ENCODE measurements at places on chromosomes 4 and X.

GRCh38 chr4:54779036-54779435, 121.3 kb downstream of the KIT start:
- no peak for DNase-seq

- no peak for DNase-seq
Observed at GRCh38 chrX:148541584-148541940, 41.1 kb downstream of the AFF2 start.

- DNase-seq: no peak
Observed at GRCh38 chrX:17922303-17922702, 61.2 kb upstream of the RAI2 start.

- peak; percentile 19 for DNase-seq
Observed at GRCh38 chr4:6343939-6344408, 74.3 kb downstream of the WFS1 start.

DNA sequence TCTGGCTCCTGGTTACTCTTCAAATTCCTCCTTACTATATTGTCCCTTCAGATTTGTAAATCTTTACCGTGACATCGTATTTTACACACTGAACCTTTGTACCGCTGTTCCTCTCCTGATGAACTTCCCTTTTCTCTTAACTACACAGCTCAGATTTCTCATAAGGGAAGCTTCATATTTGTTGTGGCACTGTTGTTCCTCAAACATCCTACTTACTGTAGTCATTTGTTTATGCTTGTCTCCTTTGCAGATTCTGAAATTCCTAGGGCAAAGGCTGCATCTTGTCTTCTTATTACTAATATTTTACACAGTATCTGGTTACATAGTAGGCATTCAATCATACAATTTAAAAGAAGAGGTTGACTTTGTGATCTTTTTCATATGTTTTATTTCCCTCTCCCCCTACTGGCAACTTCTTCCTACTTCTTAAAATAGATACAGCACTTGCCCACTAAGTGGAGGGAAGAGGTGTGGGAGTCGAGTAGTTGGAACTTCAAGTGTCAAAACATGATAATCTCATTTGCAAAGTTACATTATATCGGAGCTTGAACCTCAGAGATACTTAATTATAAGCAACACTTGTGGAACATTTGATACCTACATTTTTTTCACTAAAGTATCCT, 50.0 kb downstream of the TET2 start:
- DNase-seq: no peak

- DNase-seq: peak; percentile 92
Observed at GRCh38 chr4:24042094-24042493, 152.2 kb upstream of the PPARGC1A start.

DNA sequence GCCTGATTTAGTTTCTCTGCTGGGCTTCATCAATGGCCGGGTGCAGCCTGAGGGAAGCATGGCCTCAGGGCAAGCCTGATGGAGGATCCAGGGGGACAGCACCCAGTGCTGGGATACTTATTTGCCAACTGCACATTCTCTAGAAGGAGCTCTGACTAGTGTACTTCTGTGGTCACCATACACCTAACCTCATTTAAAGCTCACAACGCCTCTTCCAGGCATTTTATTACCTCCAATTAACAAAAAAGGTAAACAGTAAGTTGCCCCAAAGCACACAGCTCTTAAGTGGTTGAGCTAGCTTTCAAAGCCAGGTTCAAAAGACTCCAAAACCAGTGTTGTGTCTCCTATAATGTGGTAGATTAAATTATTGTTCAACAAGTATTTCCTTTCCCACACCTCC, 26.8 kb upstream of the ATXN3L start:
- DNase-seq: no peak

GRCh38 chr4:32436816-32437215, 1716.6 kb downstream of the PCDH7 start:
- DNase-seq: no peak

DNA sequence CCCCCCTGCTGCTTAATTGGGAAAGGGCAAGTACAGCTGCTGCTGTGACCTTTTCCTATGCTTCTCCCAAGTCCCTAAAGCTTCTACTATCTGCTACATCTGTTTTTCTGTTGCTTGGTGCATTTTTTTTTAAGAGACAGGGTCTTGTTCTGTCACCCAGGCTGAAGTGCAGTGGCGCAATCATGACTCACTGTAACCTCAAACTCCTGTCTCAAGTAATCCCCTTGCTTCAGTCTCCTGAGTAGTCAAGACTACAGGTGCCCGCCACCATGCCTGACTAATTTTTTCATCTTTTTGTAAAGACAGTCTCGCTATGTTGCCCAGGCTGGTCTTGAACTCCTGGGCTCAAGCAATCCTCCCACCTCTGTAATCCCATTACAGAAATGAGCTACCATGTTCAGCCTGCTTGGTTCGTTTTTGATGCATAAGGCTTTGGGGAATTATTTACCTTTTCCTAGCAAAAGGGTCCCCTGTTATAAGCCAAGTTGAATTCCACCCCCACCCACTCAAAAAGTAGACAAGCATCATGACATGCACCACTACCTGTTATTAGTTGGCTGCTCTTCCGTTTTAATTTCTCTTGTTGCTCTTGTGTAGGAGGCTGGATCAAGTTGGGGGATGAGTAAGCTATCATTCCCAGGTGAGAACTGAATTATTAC, 39.6 kb downstream of the DGKK start:
- no peak for DNase-seq

DNA sequence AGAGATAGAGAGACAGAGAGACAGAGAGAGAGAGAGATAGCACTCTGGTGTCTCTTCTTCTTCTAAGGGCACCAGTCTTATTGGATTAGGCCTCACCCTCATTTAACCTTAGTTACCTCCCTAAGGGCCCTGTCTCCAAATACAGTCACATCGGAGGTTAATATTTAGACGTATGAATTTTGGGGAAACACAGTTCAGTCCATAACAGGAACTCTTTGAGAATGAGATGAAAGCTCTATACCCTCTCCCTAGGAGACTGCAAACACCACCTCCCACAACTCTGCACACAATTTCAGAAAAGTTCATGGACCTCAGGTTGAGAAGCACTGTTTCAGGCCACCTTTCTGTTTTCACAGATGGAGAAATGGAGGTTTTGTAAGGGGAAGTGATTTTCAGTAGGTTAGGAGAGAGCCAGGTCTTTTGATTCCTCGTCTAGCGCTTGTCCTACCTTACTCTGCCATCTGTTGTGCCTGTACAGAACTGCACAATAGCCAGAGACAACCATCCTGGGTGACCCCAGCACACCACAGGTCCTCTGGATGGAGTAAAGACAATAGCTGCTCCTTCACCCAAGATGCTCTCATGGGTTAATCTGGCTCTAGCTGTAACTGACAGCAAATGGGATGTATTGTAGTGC, 16.9 kb upstream of the LOC101059915 start:
- DNase-seq: no peak

DNA sequence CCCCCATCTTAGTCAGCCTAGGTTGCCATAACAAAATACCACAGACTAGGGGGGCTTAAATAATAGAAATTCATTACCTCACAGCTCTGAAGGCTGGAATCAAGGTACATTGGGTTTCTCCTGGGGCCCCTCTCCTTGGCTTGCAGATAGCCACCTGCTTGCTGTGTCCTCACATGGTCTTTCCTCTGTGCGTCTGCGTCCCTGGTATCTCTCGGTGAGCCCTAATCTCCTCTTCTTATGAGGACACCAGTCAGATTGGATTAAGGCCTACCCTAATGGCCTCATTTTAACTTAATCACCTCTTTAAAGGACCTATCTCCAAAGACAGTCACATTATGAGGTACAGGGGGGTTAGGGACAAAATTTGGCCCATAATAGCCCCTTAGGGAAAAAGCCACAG, 98.0 kb downstream of the SH3KBP1 start:
- no peak for DNase-seq

DNA sequence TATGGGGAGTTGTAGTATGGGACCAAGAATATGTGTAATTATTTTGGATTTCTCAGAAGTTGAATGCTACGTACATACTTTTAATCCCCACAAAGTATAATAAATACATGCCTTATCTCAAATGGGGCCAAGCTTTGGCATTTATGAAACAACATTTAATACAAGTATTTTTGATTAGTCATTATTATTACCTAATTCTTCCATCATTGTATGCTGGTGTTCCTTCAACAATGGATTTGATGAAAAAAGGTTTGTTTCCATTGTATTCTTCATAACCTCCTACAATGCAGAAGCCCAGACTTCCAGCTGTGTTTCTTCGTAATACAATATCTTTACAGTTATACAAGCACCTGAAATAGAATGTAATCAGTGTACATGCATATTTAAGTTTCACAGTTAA, 83.8 kb downstream of the FIP1L1 start:
- DNase-seq: no peak

DNA sequence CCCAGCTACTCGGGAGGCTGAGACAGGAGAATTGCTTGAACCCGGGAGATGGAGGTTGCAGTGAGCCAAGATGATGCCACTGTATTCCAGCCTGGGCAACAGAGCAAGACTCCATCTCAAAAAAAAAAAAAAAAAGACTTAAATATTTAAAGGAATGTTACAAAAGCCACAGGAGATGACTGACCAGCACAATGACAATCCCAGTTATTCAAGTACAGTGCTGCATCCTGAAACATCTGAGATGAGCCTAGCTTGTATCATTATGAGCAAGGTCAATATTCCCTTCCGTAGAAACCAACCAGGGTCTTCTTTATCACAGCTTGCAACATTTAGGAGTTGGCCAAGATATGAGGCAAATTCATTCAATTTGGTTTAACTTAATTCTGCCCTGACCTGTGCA, 38.6 kb downstream of the LNX1 start:
- DNase-seq: no peak

DNA sequence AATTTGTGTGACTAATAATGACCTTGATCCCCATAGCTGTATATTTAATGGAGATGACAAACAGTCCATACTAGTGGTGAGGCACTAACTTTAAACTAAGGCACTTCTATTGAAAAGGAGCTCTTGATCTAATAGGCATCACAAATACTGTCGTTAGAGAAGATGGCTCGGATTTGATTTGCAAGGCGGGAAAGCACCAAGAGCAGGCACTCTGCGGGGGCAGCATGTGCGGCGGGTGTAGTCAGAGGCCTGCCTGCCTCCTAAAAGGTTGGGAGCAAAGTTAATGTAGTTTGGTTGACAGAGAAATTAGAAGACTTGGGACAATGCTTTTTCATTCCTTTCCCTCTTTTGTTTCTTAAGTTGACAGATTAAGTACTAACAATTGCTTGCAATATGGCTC, 278.8 kb downstream of the CFAP299 start:
- DNase-seq: no peak

DNA sequence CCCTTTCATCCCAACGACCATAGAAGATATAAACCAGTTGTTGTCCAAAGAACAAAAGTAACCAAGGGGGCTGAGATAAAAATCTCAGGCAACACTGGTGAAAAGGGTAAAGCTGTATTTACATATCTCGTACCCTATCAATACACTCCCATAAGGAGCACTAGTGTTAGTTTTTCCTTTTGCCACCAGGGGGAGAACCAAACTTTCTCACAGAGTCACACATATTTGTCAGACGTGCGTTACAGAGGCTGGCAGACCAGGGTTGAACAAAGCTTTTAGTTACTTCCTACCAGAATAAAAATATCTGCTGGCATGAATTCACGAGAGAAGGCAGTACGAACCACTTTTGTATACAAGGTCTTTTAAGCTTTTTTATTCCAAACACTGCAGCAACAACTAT, 88.3 kb downstream of the AMELX start:
- peak; percentile 10 for DNase-seq

- no peak for DNase-seq
Observed at GRCh38 chr4:54063229-54063628, 1.2 kb downstream of the CHIC2 start.
